HS-27A (cell line): ENCODE measurements at places on chromosomes 3 and 15.
A peak's percentile ranks its signal among the peaks of the same experiment; 100 is the strongest.

- DNase-seq = no peak
These were observed 158.4 kb downstream of the FHIT start for GRCh38 chr3:61092870-61093269.

GRCh38 chr3:111853068-111853467 lies 6.0 kb upstream of the PHLDB2 start:
- no peak for DNase-seq

GRCh38 chr3:155743606-155744005 lies 1.3 kb downstream of the PLCH1 start:
- no peak for DNase-seq

DNA sequence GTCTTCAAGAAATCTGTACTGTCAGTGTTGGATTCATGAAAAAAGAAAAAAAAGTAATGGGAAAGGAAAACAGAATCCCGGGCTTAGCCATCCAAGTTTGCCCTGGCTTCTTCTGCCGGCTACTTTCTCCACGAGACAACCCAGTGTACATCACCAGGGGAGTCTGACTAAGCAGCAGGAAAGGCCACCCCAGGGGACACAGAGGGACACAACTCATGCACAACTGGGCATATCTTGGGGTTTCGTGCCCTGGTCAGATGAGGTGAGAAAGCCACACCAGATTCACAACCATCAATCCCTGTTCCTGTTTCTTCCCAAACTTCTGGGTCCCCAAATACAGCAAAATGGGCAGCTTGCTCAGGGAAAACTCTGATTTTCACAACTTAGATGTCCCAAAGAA lies 33.2 kb downstream of the ADAMTS17 start:
- no peak for DNase-seq

GRCh38 chr3:148021381-148021780 lies 612.2 kb downstream of the ZIC1 start:
- no peak for DNase-seq

DNA sequence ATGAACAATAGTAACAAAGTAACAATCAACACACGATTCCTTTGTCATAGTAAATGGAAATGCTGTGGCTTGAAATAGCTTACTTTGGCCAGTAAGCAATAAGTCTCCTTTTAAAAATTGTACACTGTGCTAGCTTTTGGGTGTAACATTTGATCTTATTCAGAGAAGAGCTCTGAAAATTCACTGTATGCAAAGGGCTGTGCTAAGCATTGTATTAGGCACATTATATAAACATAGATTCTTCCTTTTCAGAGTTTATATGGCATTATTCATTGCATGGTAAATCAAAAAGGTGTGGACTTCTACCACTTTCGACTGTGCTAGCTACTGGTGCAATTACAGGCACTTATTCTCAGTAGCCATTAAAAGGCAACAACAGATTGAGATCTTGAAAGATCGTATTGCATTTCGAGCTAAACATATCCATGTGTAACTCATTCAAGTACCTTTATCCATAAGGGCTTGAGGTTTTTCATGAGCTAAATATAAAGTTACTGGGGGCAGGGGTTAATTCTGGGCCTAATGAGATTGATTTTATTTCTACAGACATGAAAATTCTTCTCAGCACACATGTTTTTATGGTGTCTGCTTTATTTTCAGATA lies 246.8 kb downstream of the NR1D2 start:
- no peak for DNase-seq

DNA sequence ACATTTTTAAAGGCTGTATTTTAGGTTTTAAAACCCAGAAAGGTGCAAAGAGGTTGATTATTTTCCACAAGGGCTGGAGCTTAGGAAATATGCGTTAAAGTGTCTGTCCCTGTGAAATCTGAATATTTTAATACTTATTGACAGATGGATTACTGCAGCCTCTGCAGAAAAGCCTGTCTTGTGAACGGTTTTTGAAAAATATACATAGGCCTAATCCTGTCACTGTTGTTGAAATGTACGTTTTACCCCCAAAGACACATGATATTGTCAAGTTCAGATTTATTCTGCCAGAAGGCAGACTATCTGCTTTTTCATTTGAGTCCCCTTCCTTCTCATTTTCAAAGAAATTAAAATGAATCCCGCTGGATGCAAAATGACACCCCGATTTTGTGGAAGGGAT lies 2.2 kb upstream of the BCL6 start:
- DNase-seq = no peak

DNA sequence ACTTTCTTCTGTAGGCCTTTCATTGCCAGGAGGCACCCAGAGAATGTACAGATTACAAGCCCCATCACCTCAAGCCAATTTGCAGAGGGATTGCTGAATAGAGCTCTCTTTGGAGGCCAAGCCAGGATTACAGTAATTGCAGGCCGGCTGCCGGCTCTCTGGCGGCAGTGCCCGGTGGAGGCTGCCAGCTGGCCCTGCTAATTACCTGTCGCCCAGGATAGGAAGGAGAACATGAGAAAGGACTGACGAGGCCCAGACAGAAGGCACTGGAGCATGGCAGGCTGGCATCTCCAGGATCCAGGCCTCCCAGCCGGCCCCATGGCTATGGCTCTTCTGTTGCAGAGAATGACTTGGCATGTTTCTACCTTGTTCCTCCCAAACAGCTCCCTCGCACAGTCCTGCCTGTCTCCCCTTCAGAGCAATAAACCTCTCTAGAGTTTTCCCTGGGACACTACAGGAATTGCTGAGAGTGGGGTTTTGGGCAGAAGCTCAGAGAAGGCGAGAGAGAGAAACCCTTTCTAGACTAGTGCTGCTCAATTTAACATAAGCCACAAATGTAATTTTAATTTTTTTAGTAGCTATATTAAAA lies 273.6 kb upstream of the PROK2 start:
- DNase-seq = no peak

GRCh38 chr3:146814601-146815315 lies 209.6 kb upstream of the PLSCR5 start:
- DNase-seq = peak; percentile 47

DNA sequence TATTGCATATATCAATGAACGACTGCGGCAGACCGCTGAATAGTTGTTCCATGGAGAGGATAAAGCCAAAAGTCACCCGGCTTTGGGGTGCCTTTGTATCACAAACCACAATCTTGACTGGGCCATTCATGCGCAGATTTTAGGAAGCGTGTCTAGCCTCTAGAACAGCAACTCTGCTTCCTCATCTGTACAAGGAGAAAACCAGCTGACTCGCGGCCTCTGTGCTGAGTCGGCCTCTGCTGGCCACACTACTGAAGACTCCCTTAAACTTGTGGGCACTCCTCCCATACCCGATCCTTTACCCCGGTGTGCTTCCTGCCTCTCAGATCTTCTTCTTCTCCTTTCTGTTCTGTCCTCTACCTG lies 872 bp downstream of the DLEC1 start:
- DNase-seq = no peak
